ENCODE measurements at places on chromosomes 2 and 18.

DNA sequence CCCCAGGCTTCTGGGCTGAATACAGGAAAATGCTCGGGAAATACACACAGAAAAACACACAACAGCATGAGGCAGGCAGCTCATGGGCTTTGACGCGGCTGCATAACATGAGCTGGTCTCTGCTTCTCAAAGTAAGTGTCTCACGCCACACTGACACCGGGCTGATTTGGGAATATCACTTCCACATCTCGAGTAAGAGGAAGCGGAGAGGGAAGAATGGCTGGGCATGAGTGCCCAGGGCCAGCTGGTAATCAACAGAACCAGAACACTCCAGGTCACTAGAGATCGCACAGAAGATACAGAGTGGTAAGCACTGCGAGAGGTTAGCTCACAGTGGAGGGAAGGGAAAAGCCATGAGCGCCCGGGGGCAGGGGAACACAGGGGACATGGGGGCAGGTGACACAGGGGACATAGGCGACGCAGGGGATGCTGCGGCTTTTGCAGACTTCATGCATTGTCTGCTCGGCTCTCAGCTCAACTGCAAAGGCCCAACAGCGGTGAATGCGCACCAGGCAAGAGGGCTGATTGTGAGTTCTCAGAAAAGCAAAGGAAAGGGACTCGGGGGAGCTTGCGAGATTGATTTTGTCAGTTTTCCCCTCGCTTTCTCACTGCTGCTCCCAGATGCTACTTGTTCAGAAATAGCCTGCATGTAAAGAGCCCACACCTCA lies 141.4 kb downstream of the MBP start:
- no peak for DNase-seq

DNA sequence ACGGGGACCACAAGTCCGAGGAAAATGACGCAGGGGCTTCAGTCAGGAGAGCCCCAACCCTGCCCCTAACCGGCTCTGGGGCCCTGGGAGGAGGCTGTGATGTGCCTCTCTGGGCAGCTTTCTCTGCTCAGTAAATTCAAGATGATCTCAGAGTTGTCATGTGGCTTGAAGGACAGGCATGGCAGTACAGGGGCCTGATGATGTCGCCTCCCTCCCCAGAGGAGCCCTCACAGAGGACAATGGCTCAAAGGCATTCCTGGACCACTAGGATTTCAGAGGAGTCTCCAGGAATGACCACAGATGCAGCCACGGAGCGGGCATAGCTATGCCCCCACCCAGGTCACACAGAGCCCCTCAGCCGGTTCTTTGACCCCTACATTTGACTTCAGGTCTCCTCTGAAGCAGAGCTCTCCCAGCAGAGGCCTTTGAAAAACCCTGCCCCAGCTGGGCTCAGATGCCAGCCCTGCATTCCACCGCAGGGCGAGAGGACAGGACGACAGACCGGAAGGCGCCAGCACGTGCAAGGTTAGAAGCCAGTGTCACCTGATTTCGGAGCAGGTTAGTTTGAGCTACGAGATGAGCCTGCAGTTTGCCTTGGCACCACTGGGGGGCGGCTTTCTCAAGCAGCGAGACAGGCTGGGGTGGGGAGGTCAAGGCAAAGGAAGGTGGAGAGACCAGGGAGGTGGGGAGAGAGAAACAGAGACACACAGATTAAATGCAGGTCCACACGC lies 39.2 kb downstream of the BIN1 start:
- DNase-seq: peak; percentile 58

DNA sequence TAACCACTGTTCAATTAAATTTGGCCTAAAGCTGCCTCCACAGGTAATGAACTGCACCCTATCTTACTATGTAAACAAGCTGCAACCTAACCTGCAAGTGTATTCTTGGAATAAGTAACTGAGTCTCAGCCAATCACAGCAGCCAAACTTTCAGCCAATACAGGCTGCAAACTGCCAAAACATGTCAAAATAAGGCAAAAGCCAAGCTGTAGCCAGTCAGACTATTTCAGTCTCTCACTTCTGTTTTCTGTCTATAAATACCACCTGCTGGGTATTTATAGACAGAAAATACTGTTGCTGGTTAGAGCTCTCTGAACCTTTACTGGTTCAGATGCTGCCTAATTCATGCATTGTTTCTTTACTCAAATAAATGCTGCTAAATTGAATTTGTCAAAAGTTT lies 14.3 kb downstream of the C2orf76 start:
- DNase-seq: no peak

DNA sequence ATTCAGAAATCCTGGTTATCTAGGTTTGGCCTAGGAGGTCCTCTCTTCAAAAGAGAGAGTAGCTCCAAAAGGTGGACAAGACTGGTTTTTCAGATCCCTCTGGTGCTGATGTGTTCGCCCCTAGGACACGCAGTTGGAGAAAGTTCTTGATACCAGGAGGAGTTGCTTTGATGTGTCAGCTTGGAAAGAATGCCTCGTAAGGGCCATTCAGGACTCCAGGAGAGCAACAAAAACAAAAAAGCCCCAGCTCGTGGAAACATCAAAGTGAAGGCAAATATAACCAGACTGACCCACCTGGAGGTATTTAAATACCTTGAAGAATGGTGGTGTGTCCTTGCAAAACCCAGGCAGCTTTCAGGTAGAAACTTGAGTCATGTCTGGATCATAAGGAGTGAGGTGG lies 12.5 kb upstream of the LBH start:
- DNase-seq: no peak

DNA sequence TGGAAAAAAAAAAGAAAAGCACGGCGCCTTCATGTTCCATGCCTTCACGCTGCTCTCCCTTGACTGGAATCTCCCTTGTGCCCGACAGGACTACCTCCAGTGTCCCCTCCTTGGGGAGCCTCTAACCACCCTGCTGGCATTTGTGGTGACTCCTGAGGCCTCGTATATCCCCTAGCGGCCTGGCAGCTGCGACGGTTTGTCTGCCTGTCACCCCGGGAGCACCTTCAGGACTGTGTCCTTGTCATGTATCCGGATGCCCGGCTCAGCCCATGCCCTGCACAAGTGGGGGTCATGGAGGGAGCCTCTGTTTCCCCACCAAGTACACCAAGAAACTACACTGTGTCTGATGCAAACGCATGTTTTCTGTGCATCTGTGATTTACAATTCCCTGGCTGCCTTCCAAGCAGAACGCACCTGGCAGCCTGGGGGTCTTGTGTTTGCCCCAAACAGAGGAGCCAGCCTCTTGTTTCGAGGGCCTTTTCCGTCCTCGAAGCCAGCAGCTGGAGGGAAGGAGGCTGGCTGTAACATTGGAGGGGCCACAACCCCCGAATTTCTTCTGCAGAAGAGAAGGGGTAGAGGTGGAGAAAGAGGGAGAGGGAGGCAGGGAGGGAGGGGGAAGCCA lies 18.9 kb downstream of the TWIST2 start:
- no peak for DNase-seq

GRCh38 chr2:203759690-203760365 lies 53.4 kb downstream of the CD28 start:
- DNase-seq: no peak

DNA sequence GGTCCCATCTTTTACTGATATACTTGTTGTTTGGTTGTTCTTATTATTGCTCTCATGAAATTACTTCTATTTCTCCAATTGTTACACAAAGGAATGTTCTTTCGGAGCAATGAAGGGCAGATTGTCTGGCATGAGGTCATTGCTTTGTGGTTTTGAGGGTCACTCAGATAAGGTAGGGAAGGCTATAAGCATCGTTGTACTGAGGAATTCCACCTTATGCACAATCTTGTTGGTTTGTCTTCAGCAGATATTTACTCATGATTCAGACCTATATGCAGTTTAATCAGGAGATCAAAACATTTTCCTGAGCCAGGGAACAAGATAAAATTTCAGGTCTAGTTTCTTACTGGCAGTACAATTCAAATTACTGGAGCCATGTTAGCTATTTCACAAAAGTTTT lies 163.0 kb upstream of the SPHKAP start:
- no peak for DNase-seq

GRCh38 chr2:127678991-127679390 lies 3.7 kb upstream of the LIMS2 start:
- no peak for DNase-seq

DNA sequence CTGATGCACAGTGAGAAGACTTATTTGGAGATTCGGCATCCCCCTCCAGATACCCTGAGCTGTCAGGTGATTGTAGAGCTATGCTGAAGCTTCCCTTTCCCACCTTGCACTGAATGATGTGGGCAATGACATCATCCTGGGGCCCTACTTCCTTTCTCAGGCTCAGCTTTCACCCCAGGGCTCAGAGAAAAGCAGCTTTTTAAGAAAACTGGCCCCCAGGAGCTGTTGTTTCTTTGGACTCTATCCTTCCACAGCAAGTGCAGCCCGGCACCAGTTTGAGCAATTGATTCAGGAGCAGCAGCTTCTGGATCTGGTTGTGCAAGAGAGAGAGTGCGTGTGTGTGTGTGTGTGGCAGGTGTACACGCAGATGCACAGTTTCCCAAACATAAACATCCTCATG lies 251.3 kb downstream of the ANAPC1 start:
- no peak for DNase-seq

- no peak for DNase-seq
These were observed 91.1 kb upstream of the EPC2 start for GRCh38 chr2:148553332-148553887.

DNA sequence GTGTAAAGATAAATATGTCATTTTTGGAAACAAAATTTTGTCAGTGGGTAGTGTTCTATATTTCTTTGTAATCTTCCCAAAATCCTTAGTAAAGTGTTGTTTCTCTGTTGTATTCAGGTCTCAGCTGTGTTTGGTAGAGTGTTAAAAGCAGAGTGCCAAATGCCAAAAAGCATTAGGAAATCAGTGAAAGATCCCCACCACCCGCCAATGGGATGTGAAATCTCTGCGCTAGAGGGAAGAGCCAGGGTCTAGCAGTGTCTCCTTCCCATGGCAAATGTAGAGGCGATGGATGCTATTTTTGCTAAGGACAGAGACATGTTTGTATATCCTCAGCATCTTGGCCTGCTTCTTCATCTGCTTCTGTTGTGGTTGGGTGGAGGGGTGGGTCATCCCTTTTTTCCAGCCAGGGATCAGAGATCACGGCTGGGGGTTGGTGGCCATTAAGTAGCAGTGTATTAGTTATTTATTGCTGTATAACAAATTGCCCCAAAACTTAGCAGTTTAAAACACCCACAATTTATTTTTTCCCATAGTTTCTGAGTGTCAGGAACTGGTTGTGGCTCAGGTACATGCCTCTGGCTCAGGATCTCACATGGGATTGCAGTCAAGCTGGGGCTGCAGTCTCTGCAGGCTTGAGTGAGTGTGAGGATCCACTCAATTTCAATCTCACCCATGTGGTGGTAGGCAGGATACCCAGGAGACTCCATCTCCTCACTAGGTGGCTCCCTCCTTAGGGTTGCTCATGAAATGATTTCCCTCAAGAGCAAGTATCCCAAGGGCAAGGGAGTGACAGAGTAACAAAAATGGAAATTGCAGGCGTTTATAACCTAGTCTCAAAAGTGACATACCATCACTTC lies 211.9 kb downstream of the MYCN start:
- DNase-seq: peak; percentile 28

GRCh38 chr2:114368705-114369104 lies 73.7 kb upstream of the DPP10 start:
- no peak for DNase-seq

- no peak for DNase-seq
These were observed 281.5 kb upstream of the EPAS1 start for GRCh38 chr2:46015671-46016070.

- DNase-seq: no peak
These were observed 680.9 kb downstream of the IRS1 start for GRCh38 chr2:226118471-226119429.

DNA sequence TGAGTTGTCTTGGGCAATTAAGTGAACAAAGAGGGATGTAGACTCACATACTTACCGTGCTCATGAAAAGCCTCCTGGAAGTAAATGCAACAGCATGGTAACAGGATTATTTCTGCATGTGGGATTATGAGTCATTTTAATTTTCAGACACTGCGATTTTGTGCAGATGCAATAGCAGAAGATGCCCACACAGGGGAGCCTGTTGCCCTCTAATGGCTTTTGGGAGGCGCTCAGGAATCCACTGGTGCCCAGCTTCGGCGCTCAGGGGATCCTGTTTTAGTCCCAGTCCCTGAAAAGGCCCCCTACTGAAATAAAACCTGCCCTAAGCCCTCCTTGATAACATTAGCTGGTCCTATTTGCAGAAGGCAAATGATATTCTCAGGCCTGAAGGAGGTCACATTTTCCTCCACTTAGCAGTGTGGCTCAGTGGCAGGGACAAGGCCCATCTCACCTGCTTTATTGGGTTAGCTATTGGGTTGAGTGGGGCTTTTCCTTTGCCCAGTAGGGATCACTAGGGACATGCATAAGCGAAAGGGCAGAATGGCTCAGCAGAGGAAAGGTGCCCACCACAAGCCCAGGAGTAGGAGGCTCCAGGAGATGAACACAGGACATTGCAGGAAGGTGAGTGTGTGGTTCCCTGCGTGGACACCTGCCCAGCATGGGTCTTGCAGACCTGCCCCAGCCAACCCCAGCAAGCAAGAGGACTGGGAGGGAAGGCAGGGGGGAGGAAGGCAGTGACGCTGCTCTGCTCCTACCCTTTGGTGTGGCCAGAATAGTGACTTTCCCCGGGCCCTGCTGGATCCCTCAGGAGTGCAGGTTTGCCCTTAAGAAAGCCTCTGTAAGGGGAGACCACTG lies 26.5 kb upstream of the KCNS3 start:
- DNase-seq: no peak

DNA sequence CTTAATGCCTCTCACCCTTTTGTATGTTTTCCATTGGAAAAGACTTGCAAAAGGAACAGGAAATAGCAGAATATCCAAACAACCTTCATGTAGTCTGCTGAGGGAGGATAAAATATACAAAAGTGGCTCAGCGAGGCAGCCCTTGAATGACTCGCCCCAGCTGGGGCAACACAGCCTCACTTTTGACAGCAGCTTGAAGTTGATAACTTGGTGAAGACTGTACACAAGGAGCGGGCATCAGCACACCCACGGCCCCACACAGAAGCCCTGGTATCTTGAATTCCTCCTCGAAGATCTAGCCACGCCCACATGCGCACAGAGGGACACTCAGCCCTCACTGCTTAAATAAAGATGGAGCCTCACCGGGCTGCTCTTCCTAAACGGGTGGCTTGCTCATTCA lies 161.0 kb downstream of the IRS1 start:
- no peak for DNase-seq

- no peak for DNase-seq
These were observed 60.6 kb upstream of the SMAD7 start for GRCh38 chr18:49011291-49011746.

DNA sequence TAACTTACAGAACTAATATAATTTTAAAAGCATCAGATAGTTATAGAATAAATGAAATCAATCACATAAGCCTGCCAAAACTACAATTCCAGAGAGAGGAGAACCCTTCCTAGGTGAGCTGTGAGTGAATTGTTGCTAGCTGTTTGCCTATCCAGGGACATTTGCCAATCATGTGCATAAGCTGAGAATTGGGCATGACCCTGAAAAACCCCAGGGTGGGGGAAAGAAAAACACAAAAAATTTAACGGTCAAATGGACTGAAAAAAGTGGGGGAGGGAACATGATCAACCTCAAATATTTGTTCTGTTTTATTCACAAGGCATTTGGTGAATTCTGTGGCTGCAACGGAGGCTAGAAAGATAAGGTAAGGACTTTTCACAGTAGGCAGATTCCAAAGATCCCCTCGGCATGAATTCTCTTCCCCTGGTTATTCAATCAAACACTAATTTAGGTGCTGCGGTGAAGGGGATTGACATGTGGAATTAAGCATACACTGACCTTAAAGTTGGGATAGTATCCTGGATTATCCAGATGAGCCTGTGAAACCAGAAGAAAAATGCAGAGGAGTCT lies 203.9 kb upstream of the RGPD4 start:
- no peak for DNase-seq

All from H1 (cell line).